ENCODE measurements at places on chromosomes 2 and 18.
A peak's percentile ranks its signal among the peaks of the same experiment; 100 is the strongest.

DNA sequence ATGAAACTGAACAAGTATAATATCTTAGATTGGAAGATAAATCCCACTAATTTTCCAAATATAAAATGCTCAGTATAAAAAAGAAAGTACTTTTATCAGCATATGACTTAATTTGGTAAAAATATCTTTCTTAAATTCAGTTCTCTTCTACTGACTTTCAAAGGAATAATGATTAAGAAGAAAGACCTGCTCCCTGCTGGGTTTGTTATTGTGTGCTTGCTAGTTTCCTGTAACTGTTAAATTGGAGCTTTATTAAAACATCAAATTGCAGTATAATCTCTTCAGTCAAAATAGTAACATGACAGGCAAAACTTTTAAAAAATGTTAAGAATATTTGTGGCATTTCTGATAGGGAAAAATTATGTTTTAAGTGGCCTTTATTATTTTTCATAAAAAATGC is 1317.4 kb upstream of the CDH2 start:
- DNase-seq = no peak

DNA sequence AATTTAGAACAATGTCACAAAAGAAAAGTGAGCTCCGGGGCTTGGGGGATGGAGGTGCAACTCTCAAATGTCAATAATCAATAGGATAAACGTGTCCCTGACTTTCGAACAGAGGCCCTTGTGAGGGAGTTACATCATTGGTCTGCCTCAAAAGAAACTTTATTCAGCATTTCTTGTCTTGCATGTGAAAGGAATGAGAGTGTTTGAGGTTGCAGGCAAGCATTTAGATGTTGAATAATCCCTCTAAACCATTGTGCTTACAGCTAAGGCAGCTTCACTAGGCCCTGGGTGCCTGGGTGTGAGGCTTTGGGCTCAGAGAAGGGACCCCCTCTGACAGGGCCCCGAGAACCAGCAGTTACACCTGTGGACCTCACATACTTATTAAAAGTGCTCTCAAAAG is 28.6 kb upstream of the FHL2 start:
- DNase-seq = no peak

DNA sequence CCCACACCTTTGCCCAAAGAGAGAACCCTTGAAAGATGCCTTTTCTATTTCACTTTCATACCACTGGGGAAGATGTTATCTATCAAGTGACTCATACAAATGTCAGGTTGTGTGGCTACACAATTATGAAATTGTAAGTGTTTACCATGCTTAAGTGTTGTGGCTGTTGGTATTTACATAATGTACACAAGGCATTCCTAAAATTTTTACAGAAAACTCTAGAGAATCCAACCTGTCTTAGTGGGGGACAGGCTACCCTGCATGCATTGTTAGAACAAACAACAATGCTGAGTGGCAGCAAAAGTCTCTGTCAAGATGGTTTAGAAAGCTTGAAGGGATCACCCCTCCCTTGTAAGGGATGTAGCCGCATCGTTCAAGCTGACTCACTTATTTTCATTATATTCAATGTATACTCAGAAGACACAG is 5.5 kb upstream of the MGAT4A start:
- DNase-seq = peak; percentile 70

GRCh38 chr2:200615247-200615646 is 29.4 kb downstream of the AOX1 start:
- no peak for DNase-seq

All from CD4-positive, alpha-beta T cell treated with Interleukin-2 at 100 ng/mL for 4 hours (primary cell).